ENCODE measurements at places on chromosomes 12 and 14.

- DNase-seq = no peak
Measured at GRCh38 chr12:13268581-13268980, 72.1 kb downstream of the EMP1 start.

DNA sequence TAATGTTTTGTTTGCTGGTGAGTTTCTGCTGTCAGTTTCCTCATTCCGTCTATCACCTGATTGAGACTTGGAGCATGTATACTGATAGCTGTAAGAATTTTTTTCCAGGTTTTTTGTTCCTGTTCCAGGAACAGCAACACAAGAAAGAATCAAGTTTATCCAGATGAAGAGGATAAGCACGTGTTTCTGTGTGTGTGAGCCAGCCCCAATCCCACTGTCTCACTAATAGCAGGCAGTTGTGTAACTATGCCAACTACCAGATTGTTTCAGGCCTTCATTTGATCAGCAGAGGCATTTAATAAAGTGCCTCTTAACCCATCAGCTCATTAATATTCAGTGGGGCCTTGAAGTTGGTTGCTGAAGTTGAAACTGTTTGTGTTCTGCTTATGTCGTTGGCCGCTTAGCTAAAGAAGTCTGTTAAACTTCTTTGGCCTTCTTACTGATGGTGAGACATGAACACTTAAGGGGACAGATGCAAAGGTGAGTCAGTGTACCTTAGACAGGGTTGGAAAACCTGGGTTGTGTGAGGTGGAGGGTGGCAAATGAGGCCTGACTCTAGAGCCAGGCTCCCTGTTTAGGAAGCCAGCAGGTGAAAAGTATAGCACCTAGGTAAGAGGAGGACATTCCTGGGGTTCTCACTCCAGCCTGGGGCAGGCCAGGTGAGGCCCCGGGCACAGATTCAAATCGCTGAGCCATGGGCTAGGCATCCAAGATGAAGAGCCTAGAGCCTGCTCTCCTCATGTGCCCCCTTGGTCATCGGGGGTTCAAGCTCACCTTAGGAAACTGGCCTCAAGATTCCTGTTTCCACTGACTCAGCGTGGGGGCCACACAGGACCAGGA lies 3.7 kb downstream of the ANKRD13A start:
- peak; percentile 69 for DNase-seq

GRCh38 chr12:14239350-14239934 lies 126.0 kb upstream of the ATF7IP start:
- no peak for DNase-seq

GRCh38 chr14:59060841-59061240 lies 127.6 kb upstream of the DAAM1 start:
- no peak for DNase-seq

- DNase-seq = no peak
Measured at GRCh38 chr14:49984424-49984823, 91.5 kb downstream of the ARF6 start.

- peak; percentile 41 for DNase-seq
Measured at GRCh38 chr12:13154027-13154538, 42.4 kb upstream of the EMP1 start.

- DNase-seq = peak; percentile 61
Measured at GRCh38 chr14:60349663-60350365, 100.8 kb downstream of the PPM1A start.

All from epithelial cell of esophagus (primary cell).